ENCODE measurements at places on chromosomes 2 and 18.

DNA sequence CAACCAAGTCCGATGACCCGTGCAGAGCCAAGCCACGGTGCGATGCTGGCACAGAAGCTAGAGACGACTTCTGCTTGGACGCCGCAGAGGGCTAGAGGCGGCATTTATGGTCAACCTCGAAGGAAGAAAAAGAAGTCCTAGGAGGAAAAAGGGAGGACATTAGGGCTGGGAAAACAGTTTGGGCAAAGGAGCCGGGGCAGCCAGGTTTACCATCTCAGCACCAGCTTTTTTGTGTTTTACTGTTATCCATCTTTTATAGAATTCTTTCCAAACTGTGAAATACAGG is 643 bp upstream of the DTNB start:
- DNase-seq: no peak

GRCh38 chr2:164054651-164055050 is 318.8 kb upstream of the FIGN start:
- DNase-seq: no peak

- DNase-seq: no peak
Measured at GRCh38 chr18:7259475-7259874, 28.6 kb downstream of the LRRC30 start.

- no peak for DNase-seq
Measured at GRCh38 chr2:236052206-236052605, 116.0 kb downstream of the GBX2 start.

GRCh38 chr18:2920546-2921343 is 73.9 kb downstream of the EMILIN2 start:
- no peak for DNase-seq

GRCh38 chr2:160247296-160248035 is 47.4 kb upstream of the ITGB6 start:
- no peak for DNase-seq

- no peak for DNase-seq
Measured at GRCh38 chr2:224894356-224894755, 147.9 kb downstream of the DOCK10 start.

GRCh38 chr2:63051042-63051794 is 588 bp downstream of the OTX1 start:
- DNase-seq: peak; percentile 18

DNA sequence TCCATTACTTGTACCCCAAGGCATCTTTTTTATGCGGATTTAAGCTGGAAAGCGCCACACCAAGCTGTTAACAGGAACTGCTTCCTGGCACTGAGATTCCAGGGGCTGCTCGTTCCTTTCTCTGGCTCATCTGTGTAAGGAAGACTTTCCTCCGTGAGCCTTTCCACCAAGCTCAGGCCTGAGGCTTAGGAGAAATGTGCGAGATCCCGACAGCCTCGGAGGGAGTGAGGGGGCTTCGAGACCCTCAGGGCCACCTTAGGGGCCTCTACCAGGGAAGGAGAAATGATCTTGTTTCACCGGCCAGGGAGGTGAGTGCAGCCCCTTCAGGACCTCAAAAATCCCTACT is 17.1 kb downstream of the B3GNT7 start:
- DNase-seq: no peak
